ENCODE measurements at places on chromosomes 6 and 20. TPM values are rescaled to one million over a fixed set of nuclear protein-coding genes. Genes with fewer than 3 reads are reported as not detected.

Gene PM20D2
- total RNA-seq: 7.9 TPM

Gene MCHR2
- not detected for total RNA-seq

Gene ZSCAN23
- total RNA-seq: 6.0 TPM

Gene NKX2-4
- not detected for total RNA-seq
